Dorsolateral prefrontal cortex (tissue), 122 donors: ENCODE measurements at places on chromosomes 7 and 10. TPM values are rescaled to one million over a fixed set of nuclear protein-coding genes. Genes with fewer than 3 reads are reported as not detected.

GRCh38 chr7:91330866-91331265, 66.6 kb downstream of the FZD1 start:
- DNase-seq = no peak

GRCh38 chr10:7260412-7260900, 150.4 kb downstream of the SFMBT2 start:
- DNase-seq = peak; percentile 45

TMEM213 gene
- not detected for total RNA-seq

DNA sequence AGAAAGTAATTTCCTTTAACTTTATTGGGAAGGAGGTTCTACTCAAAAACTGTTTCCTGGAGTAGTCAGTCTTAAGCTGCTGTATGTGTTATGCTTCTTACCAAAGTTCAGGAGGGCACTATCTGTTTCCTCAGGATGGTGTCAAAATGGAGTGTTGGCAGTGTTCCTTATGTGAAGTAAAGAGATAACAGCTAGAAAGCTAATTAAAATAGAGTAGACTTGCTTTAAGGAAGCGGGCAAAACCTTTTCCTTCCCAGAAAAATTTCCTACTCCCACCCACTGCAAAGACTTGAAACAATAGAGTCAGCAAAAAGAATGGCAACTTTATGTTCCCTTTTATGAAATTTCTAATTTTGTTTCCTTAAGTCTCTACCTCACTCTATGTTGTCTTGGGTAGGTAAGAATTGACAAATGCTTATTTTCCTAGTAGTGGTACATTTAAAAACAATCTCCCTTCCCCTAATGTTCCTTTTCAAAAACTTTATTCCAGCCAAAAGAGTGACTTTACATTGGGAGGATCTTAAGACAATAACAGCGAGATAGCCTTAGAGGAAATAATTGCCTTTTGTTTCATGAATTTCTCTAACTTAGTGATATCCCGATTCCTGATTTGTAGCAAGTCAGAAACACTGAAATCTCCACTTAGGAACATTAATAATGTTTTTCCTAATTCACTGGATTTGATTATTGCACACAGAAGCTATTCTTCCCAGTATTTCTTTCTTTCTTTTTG, 26.5 kb upstream of the ENTPD1 start:
- no peak for DNase-seq

POLR1F gene
- 8.3 TPM for total RNA-seq

TMEM225B gene
- 0.63 TPM for total RNA-seq

GRCh38 chr10:108051218-108051617, 886.7 kb upstream of the SORCS1 start:
- DNase-seq = no peak

GRCh38 chr10:44020322-44021111, 364.4 kb downstream of the CXCL12 start:
- no peak for DNase-seq

VWA2 gene
- total RNA-seq = 3.2 TPM

DNA sequence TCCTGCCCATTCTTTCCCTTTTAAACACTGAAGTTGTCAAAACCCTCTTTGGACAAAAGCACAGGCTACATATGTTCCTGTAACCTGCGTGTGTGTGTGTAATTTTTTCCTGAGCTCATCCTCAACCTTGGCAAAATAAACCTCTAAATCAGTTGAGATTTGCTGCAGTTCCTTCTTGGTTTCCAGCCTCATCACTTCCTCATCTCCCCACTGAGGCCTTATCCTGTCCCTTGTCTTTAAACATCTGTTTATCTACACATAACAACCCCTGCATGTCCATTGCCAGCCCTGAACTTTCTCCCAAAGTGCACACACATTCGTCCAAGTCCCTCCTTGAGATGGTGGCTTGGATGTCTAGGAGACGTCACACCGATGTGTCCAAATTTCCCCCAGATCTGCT, 35.5 kb downstream of the LYZL2 start:
- no peak for DNase-seq

DNA sequence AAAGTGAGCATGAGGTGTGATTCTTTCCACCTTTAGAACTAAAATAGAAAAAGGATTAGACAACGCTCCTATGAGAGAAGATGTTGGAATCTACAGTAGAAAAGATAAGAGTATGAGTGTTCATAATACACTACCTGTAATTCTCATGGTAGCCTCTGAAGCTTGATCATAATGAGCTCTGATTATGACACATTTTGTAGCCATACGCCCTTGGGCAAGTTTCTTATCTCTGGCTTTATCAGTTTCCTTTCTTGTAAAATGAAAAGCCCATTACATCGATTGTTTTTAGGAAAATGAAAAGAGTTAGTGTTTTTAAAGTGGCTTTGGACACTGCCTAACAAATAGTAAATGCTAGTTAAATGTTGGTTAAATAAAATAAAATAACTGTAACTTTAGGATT, 22.4 kb upstream of the PRSS58 start:
- no peak for DNase-seq

GRCh38 chr7:15140431-15140830, 237.9 kb upstream of the DGKB start:
- DNase-seq = no peak

- DNase-seq = no peak
Observed at GRCh38 chr7:68158686-68159295, 1162.2 kb downstream of the TYW1 start.

DNA sequence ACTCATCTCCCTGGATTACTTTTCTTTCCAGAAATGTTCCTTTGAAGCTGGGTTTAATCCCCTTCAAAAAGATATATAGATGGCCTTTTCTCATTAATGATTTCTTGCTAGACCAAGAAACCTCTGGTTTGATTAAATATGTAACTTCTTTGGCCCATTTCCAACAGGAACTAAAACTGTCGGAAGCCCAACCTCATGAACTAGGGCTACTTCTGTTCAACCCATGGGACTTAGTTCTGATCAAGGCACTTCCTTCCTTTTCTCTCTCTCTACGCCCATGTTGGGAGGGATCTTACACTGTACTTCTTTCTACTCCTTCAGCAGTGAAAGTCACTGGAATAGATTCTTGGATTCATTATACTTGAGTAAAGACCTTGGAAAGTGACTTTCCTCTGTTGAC, 83.6 kb downstream of the TMEM106B start:
- no peak for DNase-seq

INTS1 gene
- 122 TPM for total RNA-seq

DNA sequence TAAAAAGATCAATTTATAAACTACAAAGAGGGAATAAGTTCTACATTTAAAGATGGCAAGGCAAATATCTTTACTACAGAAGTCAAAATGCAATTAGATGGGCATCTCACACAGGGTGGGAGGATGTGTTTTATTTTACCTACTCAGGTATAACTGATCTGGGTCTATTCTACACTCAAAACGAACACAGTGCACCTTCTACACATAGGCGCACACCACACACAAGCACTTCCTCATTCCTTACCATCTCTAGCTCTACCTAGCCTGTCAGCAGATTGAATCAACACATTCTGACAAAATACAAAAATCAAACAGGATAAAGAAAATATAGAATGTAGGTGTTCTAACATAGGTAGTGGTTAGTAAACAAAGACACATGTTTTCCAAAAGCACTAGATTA, 64.8 kb downstream of the SGCE start:
- no peak for DNase-seq

DNA sequence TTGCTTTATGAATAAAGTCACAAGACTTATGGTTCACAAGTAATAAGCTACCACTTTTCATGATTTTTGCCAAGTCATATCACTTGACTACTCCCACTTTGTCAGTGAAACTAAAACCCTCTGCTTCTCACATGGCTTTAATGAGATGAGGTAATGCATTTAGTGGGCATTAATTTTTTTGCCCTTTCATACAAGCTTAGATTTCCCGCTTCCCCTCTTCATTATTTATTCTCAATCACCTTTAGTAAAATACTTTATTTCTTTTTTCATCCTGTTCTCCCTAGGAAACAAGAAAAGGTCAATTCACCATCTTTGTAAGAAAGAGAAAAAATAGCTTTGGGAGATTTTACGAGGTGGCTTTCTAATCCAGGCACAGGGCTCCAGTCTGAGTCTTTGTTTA, 109.6 kb upstream of the STARD3NL start:
- DNase-seq = no peak

UPK3BL1 gene
- 18.3 TPM for total RNA-seq

- no peak for DNase-seq
Observed at GRCh38 chr10:22628309-22628708, 86.1 kb downstream of the PIP4K2A start.

GRCh38 chr7:152588350-152588749, 87.6 kb downstream of the XRCC2 start:
- no peak for DNase-seq
